Stimulated activated naive CD8-positive, alpha-beta T cell treated with anti-CD3 and anti-CD28 coated beads, Interleukin-15, amount 100 ng/mL, for 72 hours (primary cell): ENCODE measurements at places on chromosomes 5 and 9.

GRCh38 chr5:19902316-19902934, 85.6 kb downstream of the CDH18 start:
- no peak for DNase-seq

DNA sequence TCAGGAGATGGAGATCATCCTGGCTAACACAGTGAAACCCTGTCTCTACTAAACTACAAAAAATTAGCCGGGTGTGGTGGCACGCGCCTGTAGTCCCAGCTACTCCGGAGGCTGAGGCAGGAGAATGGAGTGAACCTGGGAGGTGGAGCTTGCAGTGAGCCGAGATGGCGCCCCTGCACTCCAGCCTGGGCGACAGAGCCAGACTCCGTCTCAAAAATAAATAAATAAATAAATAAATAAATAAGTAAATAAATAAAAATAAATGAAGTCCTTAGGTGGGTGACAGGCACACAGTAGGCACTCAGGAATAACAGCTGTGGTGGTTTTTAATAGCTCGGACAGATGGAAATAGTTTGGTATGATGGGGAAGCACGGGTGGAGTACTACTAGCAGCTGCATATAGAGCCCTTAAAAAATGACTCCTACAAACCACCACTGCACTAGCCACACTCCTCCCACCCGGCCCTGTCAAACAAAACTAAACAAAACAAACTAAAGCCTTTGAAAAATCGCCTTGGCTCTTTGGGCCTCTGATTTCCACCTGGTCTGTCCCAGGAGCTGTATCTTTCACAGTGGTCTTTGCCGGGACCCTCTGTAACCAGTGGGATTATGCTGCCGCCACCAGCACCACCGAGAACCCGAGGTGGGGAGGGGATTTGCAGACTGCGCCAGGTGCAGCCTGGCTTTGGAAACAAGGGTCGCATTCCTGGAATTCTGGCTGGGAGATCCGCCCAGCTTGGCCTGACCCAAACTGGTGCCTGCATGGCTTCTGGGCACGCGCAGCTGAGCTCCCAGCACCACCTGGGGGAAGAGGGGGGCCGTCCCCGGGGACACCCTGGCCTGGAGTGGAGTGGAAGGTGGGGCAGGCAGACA, 5.1 kb upstream of the WDR5 start:
- DNase-seq, result no peak

DNA sequence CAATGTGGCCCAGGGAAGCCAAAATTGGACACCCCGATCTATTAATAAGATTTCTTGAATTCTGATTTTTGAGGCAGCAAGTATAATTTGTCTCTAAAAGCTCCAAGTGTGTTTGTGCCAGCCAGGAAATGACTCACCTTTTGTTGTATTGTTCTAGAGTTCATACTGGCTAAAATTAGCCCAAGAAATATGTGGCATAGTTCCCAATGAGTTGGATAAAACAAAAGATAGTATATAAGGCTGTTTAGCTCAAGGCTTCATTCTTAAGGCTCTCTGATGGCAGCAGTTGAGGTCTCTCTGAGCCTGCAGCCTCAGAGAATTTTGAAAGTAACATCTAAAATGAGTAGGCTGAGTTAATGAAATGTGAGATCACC, 21.6 kb downstream of the HMGXB3 start:
- DNase-seq, result no peak

DNA sequence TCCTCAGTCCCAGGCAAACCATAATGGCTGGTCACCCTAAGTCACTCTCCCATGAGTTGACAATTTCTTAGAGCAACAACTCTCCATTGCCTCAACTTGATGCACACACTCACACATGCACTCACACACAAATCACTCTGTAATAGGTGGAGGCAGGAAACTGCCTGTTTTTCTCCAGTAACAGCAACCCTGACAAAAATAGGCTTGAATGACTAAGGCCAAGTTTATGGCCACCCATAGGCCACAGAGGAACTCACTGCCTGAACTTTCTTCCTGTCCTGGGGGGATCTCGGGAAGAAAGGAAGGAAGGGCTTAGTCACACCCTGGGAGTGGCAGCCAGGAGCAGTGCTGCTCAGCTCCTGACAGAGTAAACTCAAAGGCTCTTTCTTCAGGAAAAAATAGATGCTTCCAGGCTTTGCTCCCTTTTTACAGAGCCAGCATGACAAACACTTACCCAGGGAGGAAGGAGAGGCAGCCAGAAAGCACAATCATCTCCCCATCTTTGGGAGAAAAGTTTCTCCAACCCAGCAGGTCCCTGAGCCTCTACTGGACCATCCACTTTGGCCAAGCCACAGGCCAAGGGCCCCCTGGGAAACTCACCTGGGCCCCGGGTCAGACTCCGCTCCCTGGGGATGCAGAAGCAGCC, 368 bp downstream of the SH3TC2 start:
- DNase-seq, result no peak

GRCh38 chr9:111924281-111924680, 27.7 kb downstream of the UGCG start:
- DNase-seq, result no peak

DNA sequence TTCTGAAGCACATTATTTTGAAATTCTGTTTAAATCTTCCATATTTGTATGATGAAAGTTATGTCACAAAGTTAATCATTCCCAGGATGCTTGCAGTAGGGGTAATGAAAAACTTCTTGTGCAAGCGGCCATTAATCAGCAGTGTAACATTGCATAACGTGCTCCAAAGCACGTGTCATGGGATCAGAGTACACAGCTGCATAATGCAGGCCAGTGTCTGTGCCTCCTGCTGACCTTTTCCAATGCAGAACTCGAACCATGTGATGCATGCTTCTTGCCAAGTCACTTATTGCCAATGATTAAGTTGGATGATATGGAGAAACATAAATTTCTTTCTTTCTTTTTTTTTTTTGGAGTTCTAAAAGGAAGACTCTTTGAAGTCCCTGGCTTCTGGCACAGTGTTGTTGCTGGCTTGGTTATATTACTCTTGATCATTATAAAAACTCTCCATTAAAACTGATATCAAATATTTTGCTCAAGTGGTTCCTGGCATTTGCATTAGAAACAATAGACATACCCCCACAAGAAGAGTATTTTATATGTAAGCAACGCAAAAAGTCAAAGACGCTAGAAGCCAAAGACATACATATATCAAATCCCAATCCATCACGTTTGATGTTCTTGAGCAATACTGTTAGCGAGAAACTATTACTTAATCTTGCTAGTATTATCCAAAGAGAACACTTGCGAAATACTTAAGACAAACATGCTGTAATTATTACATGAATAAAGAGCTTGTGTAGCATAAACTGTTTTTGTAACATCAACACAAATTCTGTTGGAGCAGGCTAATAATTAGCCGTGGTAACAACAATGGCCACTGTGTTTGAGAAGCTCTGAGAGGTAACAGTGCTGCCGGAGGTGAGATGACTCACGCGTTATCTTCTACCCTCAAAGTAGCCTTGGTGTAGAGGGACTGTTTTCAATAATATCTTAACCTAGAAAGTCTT, 164.2 kb downstream of the AUH start:
- no peak for DNase-seq

DNA sequence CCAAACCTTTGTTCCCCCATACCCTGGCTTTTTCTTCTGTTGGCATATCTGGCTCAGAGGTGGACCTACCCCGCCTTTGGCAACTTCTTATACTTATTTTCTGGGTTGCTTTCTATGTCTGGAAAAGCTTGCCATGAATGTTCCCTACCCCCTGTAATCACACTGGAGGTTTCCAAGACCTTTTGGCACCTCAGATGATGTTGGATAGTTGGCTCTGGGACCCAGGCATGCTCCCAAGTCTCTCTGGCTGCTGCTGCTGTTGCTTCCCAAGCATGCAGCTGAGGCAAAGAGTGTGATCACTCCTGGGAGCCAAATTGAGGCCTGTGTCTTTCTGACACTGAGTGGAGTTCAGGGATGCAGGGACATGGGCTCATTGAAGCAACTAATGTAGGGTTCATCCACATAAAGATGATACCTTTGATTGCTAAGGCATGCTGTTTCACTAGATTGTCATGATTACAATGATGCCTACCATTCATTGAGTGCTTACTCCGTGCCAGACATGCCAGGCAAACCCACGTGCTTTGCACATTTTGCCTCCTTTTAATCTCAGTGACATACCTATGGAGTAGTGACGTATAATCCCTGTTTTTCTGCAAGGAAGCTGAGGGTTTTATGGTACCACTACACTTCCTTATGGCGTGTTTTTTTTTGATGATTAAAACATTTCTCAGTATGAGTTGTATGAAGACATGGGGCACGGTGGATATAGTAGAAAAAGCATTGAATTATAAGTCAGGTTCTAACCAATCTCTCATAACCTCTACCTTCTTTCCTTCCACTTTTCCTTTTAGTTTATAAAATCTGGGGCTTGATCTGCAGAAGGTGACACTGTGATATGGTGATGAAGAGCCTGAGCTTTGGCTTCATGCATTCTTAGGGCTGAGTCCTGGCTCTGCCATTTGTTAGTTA, 73.1 kb downstream of the ARHGAP26 start:
- DNase-seq, result no peak

DNA sequence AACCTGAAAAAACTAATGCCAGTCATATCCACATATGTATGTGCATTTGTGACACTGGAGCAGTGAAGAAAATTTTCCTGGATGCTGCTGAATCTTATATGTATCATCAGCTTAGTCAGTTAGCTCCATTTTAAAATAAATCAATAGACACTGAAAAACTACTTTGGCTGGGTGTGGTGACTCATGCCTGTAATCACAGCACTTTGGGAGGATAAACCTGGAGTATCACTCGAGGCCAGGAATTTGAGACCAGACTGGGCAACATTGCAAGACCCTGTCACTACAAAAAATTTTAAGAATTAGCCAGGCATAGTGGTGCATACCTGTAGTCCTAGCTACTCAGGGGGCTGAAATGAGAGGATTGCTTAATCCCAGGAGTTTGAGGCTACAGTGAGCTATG, 511.0 kb upstream of the TLE4 start:
- no peak for DNase-seq

- no peak for DNase-seq
These were observed 19.9 kb downstream of the ABITRAM start for GRCh38 chr9:108953983-108954574.

DNA sequence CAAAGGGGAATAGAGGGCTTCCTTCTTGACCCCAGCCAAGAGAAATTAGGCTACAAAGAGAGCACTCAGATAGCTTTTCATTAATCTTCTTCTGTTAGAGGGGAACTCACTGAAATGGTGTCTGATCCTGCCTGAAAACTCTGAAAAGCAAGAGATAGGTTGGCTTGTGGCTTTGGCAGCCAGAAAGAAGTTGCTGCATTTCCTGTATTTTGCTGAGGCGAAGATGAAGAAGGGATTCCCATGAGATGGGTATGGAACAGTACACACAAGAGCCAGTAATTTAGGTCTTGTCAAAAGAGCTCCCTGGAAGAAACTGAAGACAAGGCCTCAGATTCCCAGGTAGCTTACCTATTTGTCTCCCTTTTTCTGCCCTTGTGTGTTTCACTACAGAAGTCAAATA, 120.9 kb upstream of the TARS1 start:
- no peak for DNase-seq

DNA sequence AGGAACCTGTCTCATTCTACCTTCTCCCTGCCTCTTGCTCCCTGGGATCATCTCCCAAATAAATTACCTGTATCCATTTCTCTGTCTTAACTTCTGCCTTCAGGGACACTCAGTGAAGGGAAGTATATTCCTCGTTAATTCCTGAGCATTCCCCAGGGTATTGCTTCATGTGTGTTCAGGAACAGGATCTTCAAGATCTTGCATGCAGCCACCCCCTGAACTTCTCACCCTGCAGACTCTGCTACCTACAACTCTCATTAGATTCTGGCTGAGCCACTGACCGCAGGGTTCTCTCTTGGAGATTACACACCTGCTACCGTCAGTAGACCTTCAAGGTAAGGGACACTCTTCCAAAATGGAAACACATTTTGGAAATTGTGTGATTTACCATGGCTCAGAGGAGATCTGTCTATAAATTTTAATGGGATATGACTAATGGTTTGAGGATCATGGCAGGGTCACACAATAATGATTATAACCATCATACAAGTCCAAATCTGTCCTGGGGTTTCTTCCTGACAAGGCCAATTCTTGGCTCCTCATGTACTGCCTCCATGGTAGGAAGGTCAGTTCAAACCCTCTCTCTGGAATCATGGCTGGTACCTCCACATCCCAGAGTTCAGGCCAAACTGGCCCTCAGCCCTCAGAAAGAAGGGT, 38.9 kb upstream of the UGCG start:
- no peak for DNase-seq

- no peak for DNase-seq
These were observed 48.9 kb downstream of the DYNC2I2 start for GRCh38 chr9:128607642-128608350.

DNA sequence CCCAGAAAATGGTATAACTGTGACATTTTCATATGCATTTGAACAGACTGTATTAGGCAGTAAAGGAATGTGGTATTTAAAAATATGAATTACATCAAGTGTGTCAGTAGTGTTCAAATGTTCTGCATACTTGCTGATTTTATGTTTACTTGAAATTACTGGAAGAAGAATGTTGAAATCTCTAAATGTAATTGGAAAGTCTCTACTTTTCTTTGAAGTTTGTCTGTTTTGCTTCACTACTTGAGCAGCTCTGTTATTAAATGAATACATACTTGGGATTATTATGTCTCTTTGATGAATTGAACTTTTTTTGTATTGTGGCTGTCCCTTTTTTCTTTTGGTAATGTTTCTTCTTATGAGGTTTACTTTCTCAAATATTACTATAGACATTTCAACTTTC, 205.6 kb downstream of the TAF11L14 start:
- DNase-seq, result no peak

DNA sequence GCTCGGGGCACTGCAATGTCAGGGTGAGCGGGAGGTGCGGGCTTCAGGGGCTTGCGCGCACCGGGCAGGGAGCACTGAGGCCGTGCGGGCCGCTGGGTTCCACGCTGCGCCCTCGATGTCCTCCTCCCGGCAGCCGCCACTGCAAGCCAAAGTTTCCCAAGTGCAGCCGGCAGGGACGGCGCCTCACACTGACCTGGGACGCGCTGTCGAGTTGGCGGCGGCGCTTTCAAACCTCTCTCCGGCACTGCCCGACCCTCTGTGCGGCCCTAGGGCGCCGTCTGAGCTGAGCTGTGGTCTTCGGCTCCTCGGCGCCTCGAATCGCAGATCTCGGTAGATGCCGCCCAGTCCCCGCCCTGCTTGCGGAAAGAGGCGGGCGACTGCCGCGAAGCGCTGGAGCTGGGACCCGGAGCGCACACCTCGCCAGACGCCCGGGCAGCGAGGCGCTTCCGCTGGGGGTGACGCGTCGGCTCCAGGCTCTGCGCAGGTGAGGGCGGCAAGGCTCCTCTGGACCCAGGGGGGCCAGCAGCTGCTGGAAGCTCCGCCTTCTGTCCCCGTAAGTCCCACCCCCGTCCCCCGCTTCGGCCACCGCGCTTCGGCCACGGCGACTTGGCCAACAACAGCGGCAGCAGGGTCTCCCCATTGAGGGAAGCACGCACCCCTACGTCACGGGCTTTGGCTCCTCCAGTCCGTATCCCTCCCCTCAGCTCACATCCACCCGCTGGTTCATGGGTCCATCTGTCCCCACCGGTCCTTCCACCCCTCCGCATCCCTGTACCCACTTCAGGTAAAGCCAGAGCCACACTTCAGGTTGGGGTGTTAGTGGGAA, at the start of gene ANKRD34B:
TSS of gene ANKRD34B (minus strand) at position 320 of the 826 bp plus-strand sequence. CDS start 10,261 bp downstream, outside the sequence.
- DNase-seq, result peak; percentile 53

GRCh38 chr5:171954721-171955120, 51.7 kb downstream of the FBXW11 start:
- no peak for DNase-seq

GRCh38 chr5:10452768-10453331, 11.2 kb downstream of the ROPN1L start:
- DNase-seq, result peak; percentile 21

- DNase-seq, result no peak
These were observed 46.4 kb downstream of the CDK7 start for GRCh38 chr5:69281114-69281513.

GRCh38 chr9:114312513-114312875, 10.4 kb upstream of the ORM1 start:
- DNase-seq, result no peak
